Body of pancreas (tissue), 4 donors: ENCODE measurements at places on chromosomes 4 and X. TPM values are rescaled to one million over a fixed set of nuclear protein-coding genes. Genes with fewer than 3 reads are reported as not detected.

NALF2 gene
- 1.0 TPM for total RNA-seq

NWD2 gene
- total RNA-seq = 0.26 TPM

PKD2 gene
- 33.6 TPM for total RNA-seq

PHKA1 gene
- total RNA-seq = 7.3 TPM

FAM184B gene
- total RNA-seq = not detected

GUCY1B1 gene
- 9.6 TPM for total RNA-seq

PPEF1 gene
- not detected for total RNA-seq

GRCh38 chr4:110119880-110120279 lies 78.5 kb downstream of the ELOVL6 start:
- H3K27me3 ChIP-seq = no peaks in the 10 kb centered on the region
- H3K27ac ChIP-seq = no peak overlapping the region
- H3K4me1 ChIP-seq = no peaks in the 10 kb centered on the region
- no peak for DNase-seq
- H3K36me3 ChIP-seq = no peaks in the 10 kb centered on the region
- H3K4me3 ChIP-seq = no peak overlapping the region

- no peaks in the 10 kb centered on the region for H3K27me3 ChIP-seq
- H3K4me3 ChIP-seq = no peak overlapping the region
- no peaks in the 10 kb centered on the region for H3K36me3 ChIP-seq
- H3K27ac ChIP-seq = no peak overlapping the region
- no peaks in the 10 kb centered on the region for H3K4me1 ChIP-seq
Observed at GRCh38 chr4:38192516-38192915, 232.3 kb downstream of the PTTG2 start.

- no peak overlapping the region for H3K27ac ChIP-seq
- H3K4me3 ChIP-seq = no peak overlapping the region
- peaks cover under 1% of the 10 kb centered on the region for H3K4me1 ChIP-seq
- no peaks in the 10 kb centered on the region for H3K27me3 ChIP-seq
- no peaks in the 10 kb centered on the region for H3K36me3 ChIP-seq
Observed at GRCh38 chrX:154033848-154034247, 14.1 kb upstream of the IRAK1 start.

DNA sequence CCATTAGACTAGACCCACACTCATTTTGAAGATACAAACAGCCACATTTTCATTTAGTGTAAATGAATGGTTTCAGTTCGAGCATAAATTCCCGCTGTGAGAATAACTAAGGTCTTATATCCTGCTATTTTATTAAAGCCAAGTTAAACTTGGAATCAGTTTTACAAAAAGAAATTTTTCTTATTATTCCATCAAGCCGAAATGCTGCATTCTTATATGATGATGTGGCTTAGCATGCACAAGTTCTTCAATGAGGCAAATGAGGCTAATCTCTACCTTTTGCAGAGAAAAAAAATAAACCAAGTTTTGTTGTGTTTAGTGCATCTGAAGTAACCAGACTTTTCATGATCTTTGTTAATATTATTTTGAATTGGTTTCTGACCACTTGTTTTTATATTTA lies 953.9 kb upstream of the PCDH10 start:
- H3K27ac ChIP-seq = no peak overlapping the region
- DNase-seq = no peak
- H3K4me1 ChIP-seq = no peaks in the 10 kb centered on the region
- H3K27me3 ChIP-seq = no peaks in the 10 kb centered on the region

DNA sequence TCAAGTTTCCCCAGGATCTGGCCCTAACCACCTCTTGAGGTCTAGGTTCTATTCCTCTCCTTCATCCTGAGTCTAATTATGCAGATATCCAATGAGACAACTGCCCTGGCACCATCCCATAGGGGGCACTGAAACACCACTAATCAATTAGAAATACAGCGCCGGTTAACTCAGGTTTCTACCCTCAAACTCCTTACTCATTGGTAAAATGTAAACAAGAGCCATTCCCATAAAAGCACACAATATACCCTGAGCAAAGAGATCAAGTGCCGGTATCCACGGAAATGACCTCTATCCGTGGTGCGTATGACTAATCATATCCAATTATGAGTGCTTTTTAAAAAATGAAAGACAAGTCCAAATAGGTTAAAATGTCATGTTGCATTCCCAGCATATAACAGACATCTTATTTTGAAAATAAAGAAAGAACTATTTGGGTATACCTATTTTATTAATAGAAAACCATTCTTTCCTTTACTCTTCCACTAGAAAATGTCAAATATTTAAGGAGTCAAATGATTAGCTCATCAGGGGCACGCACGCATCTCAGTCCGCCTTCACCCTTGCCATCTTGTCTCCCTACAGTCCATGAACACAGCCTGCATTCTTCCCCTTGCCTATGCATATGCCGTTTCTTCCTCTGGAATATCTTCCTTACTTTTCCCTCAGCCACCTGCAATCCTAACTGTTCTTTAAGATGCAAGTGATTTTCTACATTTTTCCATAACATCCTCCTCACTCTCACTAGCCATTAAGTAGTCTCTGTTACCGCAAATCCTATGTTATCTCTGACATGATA lies 141.1 kb downstream of the MAML3 start:
- H3K4me3 ChIP-seq = no peak overlapping the region
- H3K27ac ChIP-seq = no peak overlapping the region
- H3K27me3 ChIP-seq = no peaks in the 10 kb centered on the region
- peaks cover 17% of the 10 kb centered on the region for H3K4me1 ChIP-seq
- DNase-seq = peak; percentile 77

GRCh38 chr4:7309181-7309580 lies 116.8 kb downstream of the SORCS2 start:
- no peak overlapping the region for H3K4me3 ChIP-seq
- DNase-seq = no peak
- H3K36me3 ChIP-seq = no peaks in the 10 kb centered on the region
- no peaks in the 10 kb centered on the region for H3K4me1 ChIP-seq
- H3K27me3 ChIP-seq = peaks cover 7% of the 10 kb centered on the region

DNA sequence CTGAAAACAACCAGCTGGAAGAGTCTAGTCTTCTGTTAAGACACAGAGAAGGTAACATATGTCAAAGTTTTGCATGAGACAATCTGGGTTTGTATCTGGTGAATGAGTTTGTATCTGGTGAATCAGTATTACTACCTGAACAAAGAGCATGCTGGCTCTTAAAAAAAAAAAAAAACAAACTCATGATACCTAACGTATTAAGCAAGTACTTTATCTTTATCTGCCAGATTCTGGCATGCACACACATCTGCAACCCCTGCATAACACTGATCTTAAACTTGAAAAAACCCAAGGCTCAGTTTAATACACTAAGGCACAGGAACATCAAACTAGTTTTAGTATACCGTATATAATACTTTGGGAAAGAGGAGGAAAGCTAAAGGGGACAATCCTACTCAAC lies 5.8 kb downstream of the YTHDC1 start:
- no peaks in the 10 kb centered on the region for H3K36me3 ChIP-seq
- no peaks in the 10 kb centered on the region for H3K27me3 ChIP-seq
- no peak for DNase-seq
- no peak overlapping the region for H3K4me3 ChIP-seq
- peaks cover 78% of the 10 kb centered on the region for H3K4me1 ChIP-seq
- peak overlapping the region; percentile 41 for H3K27ac ChIP-seq

- peaks cover 15% of the 10 kb centered on the region for H3K4me1 ChIP-seq
- no peak overlapping the region for H3K4me3 ChIP-seq
- H3K27me3 ChIP-seq = peaks cover 17% of the 10 kb centered on the region
- no peaks in the 10 kb centered on the region for H3K36me3 ChIP-seq
- no peak overlapping the region for H3K27ac ChIP-seq
Observed at GRCh38 chr4:41256131-41256739, 493 bp upstream of the UCHL1 start.

DNA sequence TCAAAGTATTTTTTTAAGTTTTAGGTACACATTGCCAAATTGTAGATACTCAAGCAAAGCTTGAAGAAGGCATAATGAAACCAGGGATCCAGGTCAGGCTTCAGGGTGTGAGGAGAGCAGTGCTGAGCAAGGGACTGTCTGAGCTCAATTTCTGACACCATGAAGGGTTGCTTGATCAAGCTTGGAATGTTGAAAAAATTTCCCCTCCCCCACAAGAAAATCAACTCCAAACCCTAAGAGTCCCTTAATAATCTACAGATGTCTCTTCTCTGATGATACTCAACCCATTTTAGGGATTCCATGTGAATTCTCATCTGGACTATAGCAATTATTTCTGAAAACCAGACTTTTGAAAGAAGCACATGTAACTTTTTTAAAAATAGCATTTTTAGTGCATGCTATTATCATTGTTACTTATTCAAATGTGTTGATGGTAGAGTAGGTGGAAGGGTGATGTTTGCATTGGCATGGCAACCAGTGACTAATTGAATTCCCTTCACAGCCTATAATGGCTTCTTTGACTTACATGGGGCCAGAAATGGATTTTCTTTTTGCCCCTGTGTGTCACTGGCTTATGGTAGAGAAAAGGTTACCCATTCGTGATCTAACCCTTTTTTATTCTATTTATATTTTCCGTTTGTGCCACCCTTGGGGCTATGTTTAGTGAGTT lies 252.0 kb downstream of the FBXW7 start:
- H3K36me3 ChIP-seq = no peaks in the 10 kb centered on the region
- H3K4me1 ChIP-seq = no peaks in the 10 kb centered on the region
- no peak overlapping the region for H3K4me3 ChIP-seq
- H3K27me3 ChIP-seq = no peaks in the 10 kb centered on the region
- no peak for DNase-seq
- no peak overlapping the region for H3K27ac ChIP-seq

DNA sequence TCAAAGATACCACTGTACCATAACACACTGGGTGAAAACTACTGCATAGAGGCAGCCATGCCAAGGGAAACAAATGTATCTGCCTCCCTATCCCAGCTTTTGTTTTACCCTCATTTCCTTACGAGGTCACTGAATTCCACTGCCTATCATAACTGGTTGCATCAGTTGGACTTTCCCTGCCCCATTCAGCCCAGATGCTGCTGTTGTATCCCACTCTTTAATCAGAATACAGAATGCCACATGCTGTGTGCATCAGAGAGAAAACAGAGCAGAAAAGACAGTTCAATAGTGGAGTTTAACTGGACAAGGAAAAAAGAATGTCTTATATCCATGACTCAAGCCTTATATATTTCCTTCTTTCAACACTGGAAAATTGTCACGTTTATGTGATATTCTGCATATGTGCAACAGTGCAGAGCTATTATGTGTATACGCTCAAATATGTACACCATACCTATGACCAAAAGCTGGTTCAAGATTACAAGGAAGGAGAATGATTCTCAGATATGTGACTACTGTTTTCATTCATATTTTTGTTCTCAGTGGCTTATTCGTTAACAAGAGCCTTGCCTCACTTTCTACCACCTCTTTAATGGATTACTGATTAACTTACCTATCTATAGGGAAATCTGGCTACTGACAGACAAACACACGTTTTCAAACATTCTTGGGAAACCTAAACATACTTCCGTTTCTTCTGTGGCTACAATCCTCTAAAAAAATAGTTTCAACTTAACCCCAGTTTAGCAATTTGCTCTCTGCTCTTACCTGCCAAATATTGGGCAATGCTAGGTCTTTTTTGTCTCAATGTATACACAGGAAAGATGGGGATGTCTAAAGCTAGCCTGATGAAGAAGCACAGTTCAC lies 378.9 kb downstream of the SMARCA1 start:
- DNase-seq = no peak
- no peaks in the 10 kb centered on the region for H3K27me3 ChIP-seq
- H3K27ac ChIP-seq = no peak overlapping the region
- no peak overlapping the region for H3K4me3 ChIP-seq
- no peaks in the 10 kb centered on the region for H3K36me3 ChIP-seq

DNA sequence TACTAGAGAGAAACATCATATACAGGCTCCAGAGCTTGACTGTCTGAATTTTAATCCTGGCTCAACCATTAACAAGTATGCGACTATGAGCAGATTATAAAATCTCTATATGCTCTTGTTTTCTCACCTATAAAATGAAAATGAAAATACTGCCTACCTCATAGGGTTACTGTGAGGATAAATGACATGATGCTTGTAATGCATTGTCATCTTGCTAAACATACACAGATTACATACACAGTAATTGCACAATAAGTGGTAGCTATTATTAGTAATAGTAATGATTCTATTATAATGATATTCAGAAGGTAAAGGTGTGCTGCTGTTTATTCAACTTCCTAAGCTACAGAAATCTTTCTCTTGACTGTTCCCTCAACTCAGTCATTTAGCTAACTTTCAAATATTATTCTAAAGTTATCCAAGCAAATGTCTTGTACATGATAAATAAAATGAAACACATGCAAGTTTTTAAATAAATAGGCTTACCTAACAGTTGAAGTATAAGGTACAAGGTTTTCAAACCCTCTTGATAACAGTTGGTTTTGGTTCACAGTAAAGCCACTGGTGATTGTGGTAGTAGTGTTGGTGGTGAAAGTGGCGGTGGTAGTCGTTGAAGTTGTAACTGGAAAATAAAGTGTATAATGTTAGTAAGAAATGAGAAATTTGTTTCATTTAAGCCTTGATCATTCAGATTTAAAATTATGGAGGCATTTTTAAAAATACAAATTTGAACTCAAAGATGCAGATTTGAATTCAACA lies 38.9 kb downstream of the NUP62CL start:
- H3K4me1 ChIP-seq = no peaks in the 10 kb centered on the region
- H3K4me3 ChIP-seq = no peak overlapping the region
- no peak overlapping the region for H3K27ac ChIP-seq
- DNase-seq = no peak
- H3K27me3 ChIP-seq = no peaks in the 10 kb centered on the region

GRCh38 chr4:1207603-1208265 lies 35.4 kb upstream of the SPON2 start:
- peak; percentile 73 for DNase-seq
- H3K4me1 ChIP-seq = peaks cover 50% of the 10 kb centered on the region
- H3K27me3 ChIP-seq = no peaks in the 10 kb centered on the region
- peak overlapping the region; percentile 55 for H3K27ac ChIP-seq
- H3K4me3 ChIP-seq = no peak overlapping the region

- H3K4me3 ChIP-seq = no peak overlapping the region
- H3K27me3 ChIP-seq = no peaks in the 10 kb centered on the region
- H3K4me1 ChIP-seq = no peaks in the 10 kb centered on the region
- H3K36me3 ChIP-seq = no peaks in the 10 kb centered on the region
Observed at GRCh38 chrX:83511208-83511607, 3.1 kb downstream of the POU3F4 start.

DNA sequence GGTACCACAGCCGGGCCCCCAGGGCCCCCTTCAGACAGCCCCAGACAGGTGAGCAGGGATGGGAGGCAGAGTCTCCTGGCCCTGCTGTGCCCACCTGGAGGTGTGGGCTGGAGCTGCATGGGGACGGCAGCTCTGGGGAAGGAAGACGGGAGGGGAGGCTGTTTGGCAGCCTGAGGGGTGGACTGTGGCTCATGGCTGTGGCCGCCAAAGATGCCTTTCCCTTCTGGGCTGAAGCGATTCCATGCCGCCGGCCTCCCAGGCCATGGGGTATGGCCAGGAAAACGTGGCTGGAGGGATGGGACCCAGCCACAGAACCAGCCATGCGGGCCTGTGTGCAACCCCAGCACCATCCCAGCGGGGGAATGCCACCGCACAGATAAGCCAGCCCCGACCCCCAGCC lies 65.7 kb downstream of the FAM53A start:
- H3K36me3 ChIP-seq = no peaks in the 10 kb centered on the region
- no peaks in the 10 kb centered on the region for H3K4me1 ChIP-seq
- no peaks in the 10 kb centered on the region for H3K27me3 ChIP-seq
- no peak overlapping the region for H3K4me3 ChIP-seq
- H3K27ac ChIP-seq = no peak overlapping the region
- no peak for DNase-seq

- H3K36me3 ChIP-seq = no peaks in the 10 kb centered on the region
- H3K4me3 ChIP-seq = no peak within 1 kb of the TSS
- H3K4me1 ChIP-seq = no peaks in the 10 kb centered on the region
- no peak for DNase-seq
- no peaks in the 10 kb centered on the region for H3K27me3 ChIP-seq
Observed at GRCh38 chr4:74308215-74308614, at the start of gene EPGN. TSS of gene EPGN (plus strand) at chr4:74308470. CDS start at chr4:74308534, 64 bp downstream.
